Peyer's patch (tissue), 4 donors: ENCODE measurements at places on chromosomes 2 and 18.

DNA sequence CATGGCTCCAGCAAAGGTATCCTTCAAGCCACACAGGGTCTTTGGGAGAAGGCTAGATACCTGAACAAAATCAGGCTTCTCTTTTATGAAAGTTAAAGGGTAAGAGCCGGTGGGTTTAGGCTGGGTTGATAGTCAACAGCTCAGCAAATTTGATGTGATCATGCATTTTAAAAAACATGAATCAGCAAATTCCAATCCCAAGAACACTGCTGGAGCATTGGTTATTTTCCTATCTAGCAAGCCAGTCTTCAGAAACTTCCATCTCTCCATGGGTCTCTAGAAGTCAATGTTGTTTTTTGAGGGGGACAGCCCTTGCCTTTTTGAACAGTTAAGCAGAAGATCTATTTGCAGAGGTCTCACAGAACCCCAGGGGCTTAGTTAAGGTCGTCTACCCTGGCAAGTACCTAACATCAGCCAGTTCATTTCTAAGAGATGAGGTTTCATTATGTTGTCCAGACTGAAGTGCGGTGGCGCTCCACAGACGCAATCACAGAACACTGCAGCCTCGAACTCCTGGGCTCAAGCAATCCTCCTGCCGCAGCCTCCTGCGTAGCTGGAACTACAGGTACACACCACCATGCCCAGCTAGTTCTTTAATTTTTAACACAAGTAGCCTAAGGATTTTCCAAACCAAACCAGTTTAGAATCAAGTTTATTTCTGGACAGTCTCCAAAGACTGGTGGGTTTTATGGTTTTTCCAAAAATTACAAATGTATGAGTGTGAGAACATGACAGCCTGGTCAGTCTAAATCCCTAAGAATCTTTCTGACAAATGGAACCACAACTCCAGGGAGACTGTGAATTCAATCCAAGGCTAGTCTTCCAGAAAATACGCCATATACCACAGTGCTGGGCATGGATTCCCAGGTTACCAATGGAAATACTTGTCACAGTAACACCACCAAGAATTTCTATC lies 4.1 kb upstream of the ZCCHC2 start:
- no peak for DNase-seq

GRCh38 chr2:202624133-202624532 lies 10.6 kb upstream of the FAM117B start:
- DNase-seq, result no peak

DNA sequence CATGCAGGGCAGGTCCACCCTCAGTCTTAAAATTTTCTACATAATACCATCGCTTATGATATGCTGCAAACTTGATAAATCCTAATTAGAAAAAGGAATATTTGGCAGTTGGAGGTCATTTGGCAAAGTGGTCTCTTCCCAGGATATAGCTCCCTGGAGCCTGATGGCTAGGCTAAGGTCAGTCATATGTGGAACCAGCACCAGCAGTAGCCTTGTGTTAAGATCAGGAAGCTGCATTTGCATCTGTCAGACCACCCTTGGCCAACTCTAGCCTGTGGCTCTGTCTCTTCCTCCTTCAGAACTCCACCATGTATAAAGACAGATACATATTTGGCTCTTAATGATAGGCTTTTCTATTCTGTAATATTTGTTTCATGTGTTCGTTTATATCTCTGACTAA lies 5.4 kb upstream of the HK2 start:
- peak; percentile 10 for DNase-seq

GRCh38 chr18:69097349-69097748 lies 299.5 kb downstream of the CCDC102B start:
- DNase-seq, result no peak

DNA sequence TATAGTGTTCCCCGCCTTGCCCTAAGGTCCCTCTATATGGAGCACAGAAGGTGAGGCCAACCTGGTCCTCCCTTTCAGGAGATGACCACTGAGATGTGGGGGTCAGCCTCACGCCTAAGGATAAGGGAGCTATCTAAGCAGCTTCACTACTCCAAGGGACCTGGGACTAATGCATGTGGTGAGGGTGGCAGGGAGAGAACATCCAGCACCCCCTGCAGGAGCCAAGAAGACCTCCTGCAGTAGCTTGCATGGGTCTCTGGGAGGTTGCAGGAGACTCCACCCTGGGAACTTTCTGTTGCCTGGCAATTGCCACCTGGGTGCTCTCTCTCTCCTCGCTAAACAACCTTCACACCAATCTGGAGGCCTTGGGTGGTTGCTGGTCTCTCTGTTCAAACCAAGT lies 93.0 kb upstream of the KLHL29 start:
- DNase-seq, result no peak

GRCh38 chr2:16716024-16716423 lies 50.4 kb upstream of the CYRIA start:
- DNase-seq, result no peak

DNA sequence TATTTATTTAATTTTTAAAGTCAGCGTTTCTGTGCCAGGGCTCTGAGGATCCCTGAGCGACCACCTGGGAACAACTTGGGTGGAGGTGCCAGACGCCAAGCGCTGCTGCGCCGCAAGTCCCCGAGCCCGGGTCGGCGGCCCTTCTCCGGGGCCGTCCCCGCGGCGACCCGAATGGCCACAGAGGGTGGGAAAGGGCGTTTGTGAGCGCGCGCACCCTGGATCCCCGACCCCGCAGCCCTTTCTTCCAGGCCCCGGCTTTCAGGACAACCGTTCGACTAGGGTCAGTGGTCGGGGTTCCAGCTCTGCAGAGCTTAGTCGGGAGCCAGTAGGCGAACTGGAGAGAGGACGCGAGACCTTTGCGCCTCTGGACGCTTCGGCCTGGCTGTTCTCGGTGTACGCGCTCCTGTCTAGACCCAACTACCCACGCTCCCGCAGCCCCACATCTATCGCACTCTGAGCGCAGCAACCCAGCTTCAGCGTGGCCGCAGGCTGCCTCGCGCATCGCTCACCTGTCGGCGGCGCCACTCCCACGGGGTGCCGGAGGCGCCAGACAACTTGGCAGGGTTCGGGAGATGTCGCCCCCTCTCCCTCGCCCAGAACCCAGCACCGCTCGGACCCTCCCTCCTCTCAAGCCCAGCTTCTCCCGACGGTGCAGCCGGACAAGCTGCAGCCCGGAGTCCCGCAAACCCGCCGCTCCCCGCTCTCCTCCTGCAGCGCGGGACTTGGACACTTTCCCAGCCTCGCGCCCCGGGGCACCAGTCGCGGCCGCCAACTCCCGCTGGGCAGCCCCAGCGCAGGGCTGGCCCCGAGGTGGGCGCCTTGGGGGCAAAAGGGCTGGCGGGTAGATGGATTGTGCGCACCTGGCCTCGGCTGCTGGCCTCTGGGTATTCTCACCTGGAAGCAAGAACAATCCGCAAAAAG lies 758 bp downstream of the LYPD1 start:
- DNase-seq, result no peak
